ENCODE measurements at places on chromosomes 2 and 18.

GRCh38 chr2:178863130-178863855, 56.1 kb upstream of the TTN start:
- H3K4me1 ChIP-seq = peaks cover 72% of the 10 kb centered on the region
- no peaks in the 10 kb centered on the region for H3K36me3 ChIP-seq
- DNase-seq = no peak
- peak overlapping the region; percentile 47 for H3K4me3 ChIP-seq
- peak overlapping the region; percentile 86 for H3K27ac ChIP-seq

GRCh38 chr2:138649571-138649970, 130.6 kb downstream of the NXPH2 start:
- no peak overlapping the region for H3K4me3 ChIP-seq
- H3K36me3 ChIP-seq = no peaks in the 10 kb centered on the region
- no peaks in the 10 kb centered on the region for H3K4me1 ChIP-seq

- H3K27ac ChIP-seq = no peak overlapping the region
- no peaks in the 10 kb centered on the region for H3K27me3 ChIP-seq
- no peaks in the 10 kb centered on the region for H3K36me3 ChIP-seq
- H3K4me3 ChIP-seq = no peak overlapping the region
These were observed 107.1 kb upstream of the TTN start for GRCh38 chr2:178914259-178914849.

DNA sequence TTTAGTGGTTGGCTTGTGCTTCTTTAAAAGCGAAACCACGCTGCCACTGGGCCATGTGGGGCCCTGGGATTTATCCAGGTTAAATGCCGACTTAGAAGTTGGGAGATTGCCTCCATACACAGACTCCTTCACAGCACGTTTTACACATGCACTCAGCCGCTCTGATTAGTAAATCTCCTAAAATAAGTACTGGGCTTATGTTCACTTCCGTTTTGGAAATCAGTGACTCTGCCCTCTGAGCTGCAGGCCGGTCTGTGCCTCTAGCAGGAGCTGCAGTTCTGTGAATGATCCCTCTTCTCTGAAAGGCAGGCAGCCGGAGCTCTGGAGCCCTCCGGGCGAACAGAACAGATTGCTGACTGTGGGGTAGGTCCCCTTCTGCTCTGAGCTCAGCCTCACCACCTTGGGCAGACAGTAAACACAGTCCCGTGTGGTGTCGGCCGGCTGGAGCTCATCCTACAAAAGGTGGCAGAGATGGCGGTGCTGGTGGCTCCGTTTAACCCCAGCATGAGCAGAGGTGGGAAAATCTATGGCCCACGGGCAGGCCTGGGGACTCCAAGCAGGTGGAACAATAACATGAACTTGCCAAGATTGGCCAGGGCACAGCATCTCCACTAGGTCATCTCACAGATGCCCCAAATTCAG, 9.8 kb upstream of the RAB17 start:
- H3K4me3 ChIP-seq = peak overlapping the region; percentile 56
- H3K36me3 ChIP-seq = no peaks in the 10 kb centered on the region
- H3K27ac ChIP-seq = peak overlapping the region; percentile 83
- H3K4me1 ChIP-seq = peaks cover 49% of the 10 kb centered on the region
- H3K27me3 ChIP-seq = no peaks in the 10 kb centered on the region

GRCh38 chr2:88059979-88060906, 4.7 kb upstream of the KRCC1 start:
- H3K36me3 ChIP-seq = no peaks in the 10 kb centered on the region
- no peak overlapping the region for H3K4me3 ChIP-seq
- no peaks in the 10 kb centered on the region for H3K27me3 ChIP-seq
- H3K4me1 ChIP-seq = no peaks in the 10 kb centered on the region

DNA sequence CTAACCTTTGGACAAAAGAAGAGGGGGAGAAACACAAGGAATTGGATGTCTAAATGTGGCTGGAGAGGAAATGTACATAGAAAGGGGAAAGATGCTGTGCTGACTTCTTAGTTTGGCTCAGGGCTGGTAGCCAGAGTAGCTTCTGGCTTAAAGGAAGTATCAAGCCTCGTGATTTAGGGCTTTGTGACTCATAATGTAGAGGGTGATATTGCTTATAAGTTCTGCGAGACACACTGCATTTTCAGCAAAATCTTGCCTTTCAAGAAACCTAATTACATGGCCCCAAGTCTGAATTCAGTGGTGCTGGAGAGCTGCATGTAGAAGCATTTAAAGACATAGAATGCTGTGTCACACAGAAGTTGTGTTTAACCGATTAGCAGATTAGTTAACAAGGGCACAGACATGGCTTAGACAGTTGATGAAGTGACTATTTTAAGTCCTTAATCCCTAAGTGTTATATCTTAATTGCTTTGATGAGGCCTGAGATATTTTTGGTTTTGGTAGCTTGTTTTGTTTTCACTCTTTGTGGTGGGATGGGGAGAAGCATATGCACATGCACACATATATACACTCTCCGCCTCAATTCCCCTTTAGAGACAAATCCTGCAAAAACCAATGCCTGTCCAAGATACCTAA, 66.4 kb downstream of the EPAS1 start:
- no peak for DNase-seq
- H3K4me1 ChIP-seq = peaks cover 40% of the 10 kb centered on the region
- no peaks in the 10 kb centered on the region for H3K27me3 ChIP-seq
- peaks cover 29% of the 10 kb centered on the region for H3K36me3 ChIP-seq

DNA sequence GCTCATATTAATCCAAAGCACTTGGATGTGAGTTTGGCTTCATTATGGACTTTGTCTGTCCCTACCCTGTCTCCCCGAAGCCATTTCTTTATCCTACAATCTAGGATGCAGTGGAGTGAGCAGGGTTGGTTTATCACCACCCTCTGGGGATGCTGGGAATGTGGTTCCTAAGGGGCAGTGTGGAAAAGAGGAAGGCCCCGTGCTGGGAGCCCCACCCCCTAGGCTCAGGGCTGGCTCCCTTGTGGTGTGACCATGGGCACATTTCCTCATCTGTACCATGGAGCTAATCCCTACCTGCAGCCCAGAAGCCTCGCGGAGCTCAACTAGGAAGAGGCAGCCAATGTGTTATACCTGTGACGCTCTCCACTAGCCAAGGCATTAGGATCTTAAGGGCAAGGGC, 92.5 kb downstream of the TGOLN2 start:
- H3K4me3 ChIP-seq = no peak overlapping the region
- no peak overlapping the region for H3K27ac ChIP-seq
- H3K27me3 ChIP-seq = no peaks in the 10 kb centered on the region
- no peaks in the 10 kb centered on the region for H3K36me3 ChIP-seq
- H3K4me1 ChIP-seq = peaks cover 4% of the 10 kb centered on the region
- DNase-seq = no peak

GRCh38 chr2:2061091-2061696, 269.9 kb downstream of the MYT1L start:
- DNase-seq = no peak
- no peak overlapping the region for H3K27ac ChIP-seq
- no peaks in the 10 kb centered on the region for H3K4me1 ChIP-seq

DNA sequence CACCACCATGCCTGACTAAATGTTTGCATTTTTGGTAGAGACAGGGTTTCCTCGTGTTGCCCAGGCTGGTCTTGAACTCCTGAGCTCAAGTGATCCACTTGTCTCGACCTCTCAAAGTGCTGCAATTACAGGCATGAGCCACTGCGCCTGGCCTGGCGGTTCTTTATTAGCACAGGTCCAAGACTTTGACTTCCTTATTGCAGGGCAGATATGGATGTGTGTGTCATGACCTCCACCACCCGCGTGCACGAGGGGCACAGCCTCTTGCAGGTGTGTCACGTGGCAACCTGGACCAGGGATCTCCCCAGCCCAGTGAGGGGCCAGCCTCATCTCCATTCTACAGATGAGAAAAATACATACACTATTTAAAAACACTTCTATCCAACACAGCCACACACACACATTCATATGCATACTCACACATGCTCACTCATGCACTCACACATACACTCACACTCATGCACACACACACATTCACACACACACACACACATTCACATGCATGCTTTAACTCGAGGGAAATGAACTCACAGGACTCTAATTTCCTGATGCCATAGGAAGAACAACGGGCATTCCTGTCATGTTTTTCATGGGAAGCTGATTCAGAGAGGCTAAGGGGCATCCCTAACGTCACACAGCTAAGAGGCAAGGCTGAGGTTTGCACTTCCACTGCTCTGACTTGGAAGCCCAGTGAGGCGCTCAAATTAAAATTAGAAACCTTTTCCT, 38.8 kb downstream of the RRM2 start:
- no peak overlapping the region for H3K4me3 ChIP-seq
- no peaks in the 10 kb centered on the region for H3K36me3 ChIP-seq
- H3K27me3 ChIP-seq = no peaks in the 10 kb centered on the region

GRCh38 chr2:225310745-225311144, 88.8 kb upstream of the NYAP2 start:
- DNase-seq = no peak
- no peaks in the 10 kb centered on the region for H3K4me1 ChIP-seq
- no peaks in the 10 kb centered on the region for H3K27me3 ChIP-seq
- H3K4me3 ChIP-seq = no peak overlapping the region
- H3K36me3 ChIP-seq = no peaks in the 10 kb centered on the region
